Naive thymus-derived CD8-positive, alpha-beta T cell (primary cell): ENCODE measurements at places on chromosomes 12 and 14.

DNA sequence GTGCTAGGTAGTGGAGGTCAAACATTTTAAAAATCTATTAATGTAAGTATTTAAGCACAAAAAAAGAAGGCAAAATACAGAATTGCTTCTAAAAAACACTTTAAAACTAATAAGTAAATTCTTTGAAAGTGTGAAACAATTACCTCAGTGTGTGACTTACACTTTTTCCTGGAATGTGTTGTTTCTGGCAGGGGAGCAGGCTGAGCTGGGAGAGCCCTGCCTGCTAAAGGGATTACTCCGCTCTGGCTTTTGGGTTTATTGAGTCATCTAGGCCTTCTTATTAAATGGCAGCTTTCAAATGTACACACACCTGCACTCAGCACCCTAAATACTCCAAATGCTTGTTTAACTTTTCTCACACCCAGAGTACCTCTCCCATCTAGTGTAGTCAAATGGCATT is 279.8 kb downstream of the AKAP6 start:
- no peak overlapping the region for H3K27ac ChIP-seq
- H3K4me3 ChIP-seq: no peak overlapping the region
- H3K4me1 ChIP-seq: no peaks in the 10 kb centered on the region
- no peaks in the 10 kb centered on the region for H3K36me3 ChIP-seq
- DNase-seq: no peak

GRCh38 chr12:107632246-107632645 is 53.4 kb upstream of the PWP1 start:
- no peak overlapping the region for H3K4me3 ChIP-seq
- H3K27me3 ChIP-seq: no peaks in the 10 kb centered on the region
- no peak for DNase-seq
- no peaks in the 10 kb centered on the region for H3K4me1 ChIP-seq
- H3K27ac ChIP-seq: no peak overlapping the region

GRCh38 chr14:91061056-91061887 is 831 bp upstream of the RPS6KA5 start:
- DNase-seq: no peak
- H3K4me3 ChIP-seq: no peak overlapping the region
- H3K4me1 ChIP-seq: peaks cover 62% of the 10 kb centered on the region
- H3K27ac ChIP-seq: no peak overlapping the region

DNA sequence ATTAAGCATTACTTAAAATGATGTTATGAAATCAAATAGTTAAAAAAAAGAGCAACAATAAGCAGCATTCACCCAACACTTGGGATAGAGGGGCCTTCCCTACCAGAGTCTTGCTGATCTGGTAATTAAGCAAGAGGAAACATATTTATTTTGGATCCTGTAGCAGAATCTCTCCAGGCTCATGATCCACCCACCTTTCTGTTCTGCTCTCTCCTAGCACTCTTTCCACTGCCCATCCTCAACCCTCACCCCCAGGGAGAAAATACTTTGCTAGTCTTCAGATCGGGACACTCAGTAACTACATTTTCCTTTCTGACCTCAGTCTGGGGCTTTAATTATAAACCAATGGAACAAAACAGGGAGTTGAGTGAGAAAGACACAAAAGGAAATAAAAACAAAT is 1541.9 kb downstream of the AACS start:
- H3K4me1 ChIP-seq: no peaks in the 10 kb centered on the region
- H3K27me3 ChIP-seq: no peaks in the 10 kb centered on the region
- H3K4me3 ChIP-seq: no peak overlapping the region
- H3K27ac ChIP-seq: no peak overlapping the region

DNA sequence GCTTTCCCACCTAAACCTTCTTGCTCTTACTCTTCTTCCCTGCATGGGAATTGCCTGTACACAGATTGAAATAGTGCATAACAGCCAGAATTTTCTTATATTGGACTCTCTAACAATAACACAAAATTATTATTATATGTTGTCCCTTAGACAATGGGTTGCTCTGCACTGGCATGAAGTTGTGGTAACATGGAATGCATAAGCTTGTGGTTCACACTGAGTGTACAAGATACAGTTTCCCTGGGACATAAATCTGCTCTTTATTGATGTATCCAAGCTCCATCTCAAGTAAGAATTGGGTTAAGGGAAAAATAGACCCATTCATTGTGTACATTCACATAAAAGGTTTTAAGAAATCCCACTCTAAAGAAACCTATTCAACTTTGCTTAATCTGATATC is 114.4 kb upstream of the NTF3 start:
- H3K4me3 ChIP-seq: no peak overlapping the region
- no peaks in the 10 kb centered on the region for H3K4me1 ChIP-seq
- H3K36me3 ChIP-seq: no peaks in the 10 kb centered on the region
- H3K27ac ChIP-seq: no peak overlapping the region
- DNase-seq: no peak

- no peak overlapping the region for H3K27ac ChIP-seq
- no peaks in the 10 kb centered on the region for H3K36me3 ChIP-seq
- H3K4me3 ChIP-seq: no peak overlapping the region
- DNase-seq: no peak
- H3K4me1 ChIP-seq: no peaks in the 10 kb centered on the region
Observed at GRCh38 chr14:69554500-69554899, 20.2 kb downstream of the CCDC177 start.

DNA sequence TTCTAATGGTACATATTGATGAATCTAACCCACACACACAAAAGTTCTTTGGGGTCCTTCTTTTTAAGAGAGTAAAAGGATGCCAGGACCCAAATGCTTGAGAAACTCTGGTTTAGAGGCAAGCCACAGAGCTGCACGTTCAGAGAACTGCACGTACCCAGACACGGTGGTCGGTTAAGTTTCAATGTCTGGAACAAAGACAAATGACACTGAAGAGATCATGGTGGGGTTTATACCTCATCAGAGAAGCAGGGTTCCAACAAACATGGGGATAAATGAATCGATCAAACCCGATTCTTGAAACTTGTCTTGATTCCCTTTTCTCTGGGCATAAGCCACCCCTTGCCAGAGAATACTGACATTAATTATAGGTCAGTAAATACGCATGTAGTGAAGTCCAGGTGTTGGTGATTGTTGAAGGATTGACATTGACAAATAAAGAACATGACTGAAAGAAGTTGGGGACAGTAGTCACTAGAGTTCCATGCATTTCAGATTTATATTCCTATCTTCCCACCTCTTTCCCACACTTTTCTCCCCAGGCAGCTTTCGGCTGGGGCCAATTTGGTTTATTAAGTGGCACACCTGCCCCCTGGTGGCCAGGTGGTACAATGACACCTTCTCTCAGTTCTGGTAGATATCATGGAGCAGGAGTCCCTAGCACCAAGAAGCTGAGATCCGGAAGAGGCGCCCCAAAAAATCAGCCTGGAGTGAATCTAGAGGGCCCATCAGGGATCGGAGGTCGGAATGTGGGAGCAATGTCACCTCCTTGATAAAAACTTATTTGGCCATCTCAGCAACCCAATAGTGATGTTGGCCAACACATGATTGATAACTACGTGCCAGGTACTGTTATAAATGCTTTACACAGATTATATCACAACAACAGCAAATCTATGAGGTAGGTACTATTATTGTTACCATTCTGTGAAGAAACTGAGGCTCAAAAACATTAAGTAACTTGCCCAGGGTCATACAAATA is 17.8 kb upstream of the HDAC7 start:
- H3K36me3 ChIP-seq: no peaks in the 10 kb centered on the region
- H3K4me1 ChIP-seq: peaks cover 56% of the 10 kb centered on the region
- H3K4me3 ChIP-seq: no peak overlapping the region
- H3K27me3 ChIP-seq: no peaks in the 10 kb centered on the region
- peak; percentile 74 for DNase-seq
- peak overlapping the region; percentile 84 for H3K27ac ChIP-seq

DNA sequence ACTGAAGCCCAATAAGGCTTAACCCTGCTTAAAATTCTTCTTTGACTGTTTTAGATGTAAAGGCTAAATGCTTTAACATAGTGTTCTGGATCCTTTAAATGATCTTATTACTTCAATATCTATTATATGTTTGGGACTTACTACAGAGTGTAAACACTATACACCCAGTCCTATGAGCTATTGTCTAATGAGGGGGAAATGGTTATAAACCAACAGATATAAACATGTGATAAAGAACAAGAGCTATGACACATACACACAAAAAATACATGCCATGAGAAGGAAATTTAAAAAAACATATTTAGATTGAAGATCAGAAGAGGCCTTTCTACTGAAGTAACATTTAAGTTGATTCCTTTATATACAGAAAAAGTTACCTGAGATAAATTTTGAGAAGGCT is 505.1 kb downstream of the FOXG1 start:
- no peak for DNase-seq
- no peaks in the 10 kb centered on the region for H3K4me1 ChIP-seq
- H3K36me3 ChIP-seq: no peaks in the 10 kb centered on the region
- H3K4me3 ChIP-seq: no peak overlapping the region

DNA sequence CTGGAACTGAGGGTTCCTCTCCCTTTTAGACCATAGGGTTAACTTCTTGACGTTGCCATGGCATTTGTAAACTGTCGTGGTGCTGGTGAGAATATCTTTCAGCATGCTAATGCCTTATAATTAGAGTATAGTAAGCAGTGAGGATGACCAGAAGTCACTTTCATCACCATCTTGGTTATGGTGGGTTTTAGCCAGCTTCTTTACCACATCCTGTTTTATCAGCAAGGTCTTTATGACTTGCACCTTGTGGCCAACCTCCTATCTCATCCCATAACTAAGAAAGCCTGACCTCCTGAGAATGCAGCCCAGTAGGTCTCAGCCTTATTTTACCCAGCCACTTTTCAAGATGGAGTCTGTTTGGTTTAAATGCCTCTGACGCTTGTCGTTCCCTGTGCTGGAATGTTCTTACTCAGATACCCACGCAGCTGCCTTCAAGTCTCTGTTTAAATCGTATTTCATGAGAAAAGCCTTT is 44.2 kb downstream of the BBS10 start:
- peaks cover 8% of the 10 kb centered on the region for H3K27me3 ChIP-seq
- H3K36me3 ChIP-seq: no peaks in the 10 kb centered on the region
- DNase-seq: no peak

DNA sequence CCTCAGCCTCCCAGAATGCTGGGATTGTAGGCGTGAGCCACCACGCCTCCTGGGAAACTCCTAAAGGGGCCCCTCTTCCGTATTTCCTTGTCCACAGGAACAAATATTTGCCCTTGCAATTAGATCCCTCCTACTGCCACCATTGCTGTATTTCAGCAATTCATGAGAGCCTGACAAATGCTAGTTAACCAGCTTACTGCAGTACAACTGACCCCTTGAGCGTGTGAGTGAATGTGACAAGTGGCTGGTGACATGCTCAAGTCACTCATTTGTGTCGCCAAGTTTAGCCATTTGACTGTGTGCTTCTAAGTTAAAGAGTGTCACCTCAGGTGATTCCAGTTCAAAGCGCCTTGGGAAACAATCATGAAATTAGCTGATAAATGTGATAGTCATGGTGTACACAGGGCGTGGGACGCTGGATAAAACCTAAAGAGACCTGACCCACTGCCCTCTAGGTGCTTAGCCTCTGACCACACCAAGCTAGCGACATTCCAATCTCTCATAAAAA is 56.1 kb upstream of the MAP1LC3B2 start:
- H3K4me3 ChIP-seq: no peak overlapping the region
- peaks cover 4% of the 10 kb centered on the region for H3K4me1 ChIP-seq
- no peak for DNase-seq
- no peak overlapping the region for H3K27ac ChIP-seq
- H3K27me3 ChIP-seq: no peaks in the 10 kb centered on the region
- no peaks in the 10 kb centered on the region for H3K36me3 ChIP-seq

DNA sequence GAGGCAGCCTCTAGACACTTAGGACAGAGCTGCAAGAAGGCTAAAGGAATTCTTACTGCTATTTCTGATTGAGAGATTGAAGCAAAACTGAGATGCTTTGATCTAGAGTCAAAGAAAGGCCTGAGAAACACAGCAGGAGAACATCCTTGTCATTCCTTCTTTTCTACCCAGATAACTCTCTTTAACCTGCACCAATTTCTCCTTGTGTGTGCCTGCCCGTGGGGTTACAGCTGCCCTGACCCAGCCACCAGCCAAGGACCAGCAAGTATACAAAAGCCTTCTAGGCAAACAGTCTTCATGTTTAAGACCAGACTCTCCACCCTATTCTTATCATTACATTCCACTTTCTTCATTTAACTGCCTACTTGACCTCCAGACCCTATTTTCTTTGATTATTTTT is 81.7 kb upstream of the PRB2 start:
- no peaks in the 10 kb centered on the region for H3K4me1 ChIP-seq
- no peaks in the 10 kb centered on the region for H3K27me3 ChIP-seq
- no peak for DNase-seq
- no peak overlapping the region for H3K4me3 ChIP-seq
- no peaks in the 10 kb centered on the region for H3K36me3 ChIP-seq

GRCh38 chr12:78062786-78063185 is 232.1 kb downstream of the NAV3 start:
- no peaks in the 10 kb centered on the region for H3K27me3 ChIP-seq
- DNase-seq: no peak
- no peaks in the 10 kb centered on the region for H3K36me3 ChIP-seq
- no peak overlapping the region for H3K27ac ChIP-seq

DNA sequence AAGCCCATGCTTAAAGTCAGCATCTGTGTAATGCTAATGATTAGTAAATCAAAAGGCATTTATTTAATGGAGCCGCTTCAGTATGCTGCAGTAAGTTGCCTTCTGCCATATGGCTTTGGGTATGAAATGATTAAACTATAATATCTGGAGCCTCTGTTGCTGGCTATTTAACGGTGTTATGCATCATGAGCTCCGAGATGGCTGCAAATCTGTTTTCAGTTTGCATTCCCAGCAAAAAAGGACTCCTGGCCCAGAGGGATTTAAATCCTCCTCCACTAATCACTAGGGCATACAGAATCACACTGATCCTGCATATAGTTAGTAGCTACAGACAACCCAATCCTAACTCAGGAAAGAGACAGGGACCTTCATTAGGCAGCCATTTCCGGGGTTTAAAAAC is 171.5 kb upstream of the EEA1 start:
- no peak overlapping the region for H3K4me3 ChIP-seq
- peaks cover 4% of the 10 kb centered on the region for H3K4me1 ChIP-seq
- no peak overlapping the region for H3K27ac ChIP-seq
- H3K36me3 ChIP-seq: no peaks in the 10 kb centered on the region
- no peaks in the 10 kb centered on the region for H3K27me3 ChIP-seq
- DNase-seq: no peak

GRCh38 chr12:87939182-87939581 is 90.0 kb downstream of the C12orf50 start:
- no peak overlapping the region for H3K27ac ChIP-seq
- no peaks in the 10 kb centered on the region for H3K36me3 ChIP-seq
- DNase-seq: no peak
- H3K4me1 ChIP-seq: no peaks in the 10 kb centered on the region
- H3K27me3 ChIP-seq: no peaks in the 10 kb centered on the region

GRCh38 chr12:108102363-108102762 is 26.7 kb upstream of the WSCD2 start:
- no peak for DNase-seq
- H3K27me3 ChIP-seq: peaks cover 19% of the 10 kb centered on the region
- H3K36me3 ChIP-seq: no peaks in the 10 kb centered on the region

- H3K27me3 ChIP-seq: peaks cover 5% of the 10 kb centered on the region
- no peak overlapping the region for H3K4me3 ChIP-seq
- H3K27ac ChIP-seq: no peak overlapping the region
- H3K4me1 ChIP-seq: no peaks in the 10 kb centered on the region
- H3K36me3 ChIP-seq: no peaks in the 10 kb centered on the region
Observed at GRCh38 chr14:32226056-32226455, 23.0 kb upstream of the RNU6-8 start.
